GM04504 (cell line): ENCODE measurements at places on chromosomes 6 and 20.

DNA sequence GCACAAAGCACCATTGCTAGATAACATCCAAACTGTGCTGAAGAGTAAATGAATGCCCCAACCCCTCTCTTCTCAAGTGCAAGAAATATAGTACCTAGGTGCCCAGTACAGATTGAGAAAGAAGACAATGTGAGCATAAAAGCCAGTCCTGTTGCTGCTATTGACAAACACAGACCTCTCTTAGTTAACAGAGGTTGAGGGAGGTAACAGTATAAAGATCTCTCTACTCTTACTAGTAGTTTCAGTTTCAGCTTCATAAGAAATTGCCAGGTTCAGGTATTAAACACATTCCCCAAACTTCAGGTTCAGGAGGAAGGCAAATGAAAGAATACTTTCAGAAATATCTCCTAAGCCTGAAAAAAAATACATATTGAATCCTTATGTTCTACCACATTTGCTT, 31.4 kb downstream of the TBC1D32 start:
- no peak for DNase-seq

DNA sequence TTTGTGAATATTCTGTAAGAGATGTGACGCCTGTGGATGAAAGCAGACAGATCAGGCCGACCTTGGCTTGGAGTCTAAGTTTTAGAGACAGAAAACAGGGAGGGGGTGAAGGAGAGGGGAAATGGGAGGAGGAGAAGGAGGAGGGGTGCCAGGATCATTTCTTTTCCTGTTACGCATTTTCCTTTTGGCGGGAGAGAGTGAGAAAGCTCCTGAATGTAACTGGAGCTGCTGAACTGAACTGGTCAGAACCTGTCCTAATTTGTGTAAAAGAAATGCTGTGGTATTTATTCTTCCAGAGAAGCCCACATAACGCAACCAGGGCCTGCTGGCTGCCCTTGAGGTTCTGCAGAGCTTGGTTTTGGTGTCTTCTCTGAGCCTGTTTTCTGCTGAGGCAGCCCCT, 41.9 kb downstream of the UTRN start:
- DNase-seq = no peak

DNA sequence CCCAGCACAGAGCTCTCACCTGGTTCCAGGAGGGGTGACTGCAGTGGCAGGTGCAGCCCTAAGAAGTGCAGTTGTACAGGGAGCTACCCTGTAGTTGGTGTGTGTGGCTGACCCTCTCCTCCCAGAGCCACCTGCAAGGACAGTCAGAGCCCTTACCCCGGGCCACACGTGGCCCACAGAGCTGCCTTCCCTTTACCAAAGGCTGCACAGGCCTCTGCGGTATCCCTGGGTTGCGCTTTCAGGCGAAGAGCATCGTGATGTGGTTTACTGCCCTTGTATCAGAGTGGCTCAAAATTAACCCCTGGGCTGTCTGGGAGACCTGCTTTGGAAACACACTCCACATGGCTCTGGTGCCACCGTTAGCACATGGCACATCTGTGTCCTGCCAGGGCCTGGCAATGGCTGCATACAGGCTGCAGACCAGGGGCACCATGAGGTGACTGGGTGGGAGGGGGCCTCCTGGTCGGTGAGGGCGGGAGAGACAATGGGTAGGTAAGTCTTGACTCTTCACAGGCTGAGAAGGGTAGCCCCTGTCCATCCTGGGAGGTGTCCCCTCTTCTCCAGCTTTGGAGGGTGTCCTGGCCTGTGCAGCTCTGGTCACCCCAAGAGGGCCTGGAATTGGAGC, 81.5 kb downstream of the CDH4 start:
- DNase-seq = no peak

DNA sequence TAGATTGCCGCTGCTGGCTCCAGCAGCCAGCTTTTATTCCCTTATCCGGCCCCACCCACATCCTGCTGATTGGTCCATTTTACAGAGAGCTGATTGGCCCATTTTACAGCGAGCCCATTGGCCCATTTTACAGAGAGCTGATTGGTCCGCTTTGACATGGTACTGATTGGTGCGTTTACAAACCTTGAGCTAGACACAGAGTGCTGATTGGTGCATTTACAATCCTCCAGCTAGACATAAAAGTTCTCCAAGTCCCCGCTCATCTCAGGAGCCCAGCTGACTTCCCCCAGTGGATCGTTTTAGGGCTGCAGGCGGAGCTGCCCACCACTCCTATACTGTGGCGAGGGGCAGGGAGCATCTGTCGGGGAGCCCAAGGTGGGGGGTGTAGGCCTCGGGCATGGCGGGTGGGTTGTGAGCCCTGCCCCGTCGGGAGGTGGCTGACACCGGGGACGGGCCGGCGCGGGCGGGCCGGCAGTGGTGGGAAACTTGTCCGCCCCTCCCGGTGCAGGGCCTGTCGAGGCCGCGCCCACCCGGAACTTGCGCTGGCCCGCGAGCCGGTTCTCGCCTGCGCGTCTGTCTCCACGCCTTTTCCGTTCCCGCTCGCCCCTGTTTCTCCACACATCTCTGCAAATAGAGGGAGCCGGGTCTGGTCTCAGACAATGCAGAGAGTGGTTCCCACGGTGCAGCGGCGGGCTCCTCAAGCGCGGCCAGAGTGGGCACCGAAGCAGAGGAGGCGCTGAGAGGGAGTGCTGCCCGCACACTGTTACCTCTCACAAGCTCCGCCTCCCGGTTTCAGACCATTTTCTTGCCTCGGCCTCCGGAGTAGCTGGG, 86.1 kb upstream of the STMND1 start:
- DNase-seq = no peak

- DNase-seq = no peak
These were observed 179.8 kb downstream of the LINC00237 start for GRCh38 chr20:20926222-20926905.

- DNase-seq = no peak
These were observed 7.1 kb upstream of the MYT1 start for GRCh38 chr20:64156886-64157875.

- no peak for DNase-seq
These were observed 64.5 kb downstream of the PHACTR2 start for GRCh38 chr6:143742070-143742954.

DNA sequence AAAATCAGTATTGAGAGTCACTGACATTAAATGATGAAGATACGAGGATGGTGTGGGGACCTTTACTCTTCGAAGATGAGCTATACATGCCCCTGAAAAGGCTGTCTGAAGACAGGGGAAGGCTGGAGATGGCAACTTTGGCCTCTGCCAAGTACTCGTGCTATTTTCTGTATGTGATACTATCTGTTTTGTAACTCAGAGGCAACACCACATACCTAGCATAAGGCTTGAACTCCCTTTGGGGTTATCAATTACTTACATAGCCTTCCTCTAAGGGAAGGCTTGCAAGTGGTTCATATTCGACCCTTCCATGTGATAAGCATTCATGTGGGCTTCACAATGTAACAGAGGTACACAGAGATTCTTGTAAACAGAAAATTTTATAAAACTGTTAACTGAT, 68.7 kb upstream of the FBXO30 start:
- no peak for DNase-seq

GRCh38 chr6:139648430-139649000, 274.1 kb upstream of the CITED2 start:
- DNase-seq = no peak

DNA sequence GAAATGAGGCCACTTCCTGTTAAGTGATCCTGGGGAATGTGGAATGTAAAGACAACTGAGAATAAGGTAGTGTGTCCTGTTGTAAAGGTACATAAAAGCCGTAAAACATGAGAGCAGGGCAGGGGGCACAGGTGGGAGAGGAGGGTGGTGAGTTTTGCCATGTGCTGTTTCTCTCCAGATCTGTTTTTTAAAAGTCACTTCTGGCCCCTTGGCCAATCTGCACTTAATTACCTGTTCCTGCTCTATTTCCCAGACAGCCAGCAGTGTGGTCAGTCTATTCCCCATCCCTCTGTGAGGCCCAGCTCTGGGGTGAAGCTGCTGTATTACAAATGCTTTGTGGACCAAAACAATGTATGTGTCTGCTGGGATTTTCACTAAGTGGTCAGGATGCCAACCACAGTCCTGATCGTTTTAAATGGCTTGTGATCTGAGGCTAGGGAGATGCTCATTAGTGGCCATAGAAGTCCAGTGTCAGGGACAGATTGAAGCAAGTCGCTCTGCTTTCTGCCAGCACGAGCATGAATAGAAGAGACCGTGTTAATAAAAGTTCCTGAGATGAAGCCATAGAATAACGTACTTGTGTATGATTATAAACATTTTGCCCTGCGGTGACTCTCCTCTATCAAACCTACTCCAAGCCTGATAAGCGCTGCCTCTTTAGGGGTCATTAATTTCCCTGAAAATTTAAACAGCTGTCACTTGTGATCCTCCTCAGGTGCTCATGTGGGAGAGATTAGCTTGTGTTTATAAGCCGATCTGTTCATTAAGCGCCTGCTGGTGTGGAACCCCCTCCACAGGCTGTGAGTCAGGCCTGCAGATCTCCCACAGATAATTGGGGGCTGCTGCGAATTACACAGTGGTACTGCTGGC, 111.8 kb upstream of the CENPW start:
- DNase-seq = no peak

GRCh38 chr6:99614430-99615186, 8.0 kb downstream of the PRDM13 start:
- no peak for DNase-seq

DNA sequence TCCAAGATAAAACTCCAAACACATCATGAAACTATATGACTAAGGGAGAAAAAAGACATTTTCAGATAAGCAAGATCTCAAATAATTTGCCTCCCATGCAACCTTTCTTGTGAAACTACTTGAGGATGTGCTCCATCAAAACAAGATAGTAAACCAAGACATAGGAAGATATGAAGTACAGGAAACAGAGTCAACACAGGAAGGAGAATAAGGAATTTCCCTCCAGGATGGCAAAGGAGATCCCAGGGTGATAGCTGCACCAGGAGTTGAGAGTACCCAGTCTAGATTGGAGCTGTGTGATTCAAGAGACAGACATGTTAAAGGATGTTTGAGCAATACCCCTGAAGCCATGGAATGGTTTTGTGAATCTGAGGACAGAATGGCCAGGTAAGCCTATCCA, 15.3 kb downstream of the IL17A start:
- no peak for DNase-seq
